ENCODE measurements at places on chromosomes 6 and 20. TPM values are rescaled to one million over a fixed set of nuclear protein-coding genes. Genes with fewer than 3 reads are reported as not detected.

The SPINT4 gene
- total RNA-seq, result not detected

The TREM2 gene
- total RNA-seq, result 0.14 TPM

The MAK gene
- not detected for total RNA-seq

The ZBTB46 gene
- 0.59 TPM for total RNA-seq

The HDGFL1 gene
- not detected for total RNA-seq

The ERVFRD-1 gene
- total RNA-seq, result not detected

The ZNF322 gene
- 19.9 TPM for total RNA-seq

The APCDD1L gene
- total RNA-seq, result 92.5 TPM

The RBPJL gene
- not detected for total RNA-seq

The SLC26A8 gene
- not detected for total RNA-seq

The FHL5 gene
- total RNA-seq, result not detected

The PHACTR3 gene
- total RNA-seq, result not detected

The TENT5A gene
- total RNA-seq, result 91.7 TPM

The RHAG gene
- not detected for total RNA-seq

The CNKSR3 gene
- total RNA-seq, result 3.0 TPM

The MAP3K4 gene
- 28.6 TPM for total RNA-seq
